ENCODE measurements at places on chromosomes 3 and 15. TPM values are rescaled to one million over a fixed set of nuclear protein-coding genes. Genes with fewer than 3 reads are reported as not detected.

The LINS1 gene
- 8.5 TPM for total RNA-seq

The CPNE4 gene
- not detected for total RNA-seq

The PCSK6 gene
- 2.7 TPM for total RNA-seq

DNA sequence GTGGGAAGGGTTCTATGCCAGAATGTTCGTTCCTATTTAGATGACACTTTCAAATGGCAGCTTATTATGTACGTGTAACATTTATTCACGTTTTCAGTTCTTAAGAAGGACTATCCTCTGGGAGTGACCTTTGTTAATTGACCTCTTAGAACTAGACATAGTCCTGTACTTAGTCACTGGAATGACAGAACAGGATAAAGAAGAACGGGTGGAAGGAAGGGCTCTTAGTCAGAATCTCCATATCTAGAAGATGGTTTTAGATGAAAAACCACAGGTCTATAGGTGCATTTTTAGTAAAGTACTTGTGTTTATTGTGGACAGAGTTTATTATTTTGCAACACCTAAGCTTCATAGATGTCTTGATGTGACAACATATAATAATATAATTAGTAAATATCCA, 6.5 kb downstream of the METTL6 start:
- no peak overlapping the region for H3K27ac ChIP-seq
- H3K27me3 ChIP-seq, result no peaks in the 10 kb centered on the region
- H3K4me3 ChIP-seq, result no peak overlapping the region
- peaks cover 17% of the 10 kb centered on the region for H3K36me3 ChIP-seq
- DNase-seq, result peak; percentile 28

- no peak for DNase-seq
- H3K36me3 ChIP-seq, result no peaks in the 10 kb centered on the region
- no peak overlapping the region for H3K27ac ChIP-seq
- H3K4me3 ChIP-seq, result no peak overlapping the region
Observed at GRCh38 chr3:171077261-171077660, 50.7 kb upstream of the SLC2A2 start.

The GOLGA8Q gene
- total RNA-seq, result not detected

All from PC-3 (cell line).